T follicular helper cell (primary cell): ENCODE measurements at places on chromosomes 5 and 9.

DNA sequence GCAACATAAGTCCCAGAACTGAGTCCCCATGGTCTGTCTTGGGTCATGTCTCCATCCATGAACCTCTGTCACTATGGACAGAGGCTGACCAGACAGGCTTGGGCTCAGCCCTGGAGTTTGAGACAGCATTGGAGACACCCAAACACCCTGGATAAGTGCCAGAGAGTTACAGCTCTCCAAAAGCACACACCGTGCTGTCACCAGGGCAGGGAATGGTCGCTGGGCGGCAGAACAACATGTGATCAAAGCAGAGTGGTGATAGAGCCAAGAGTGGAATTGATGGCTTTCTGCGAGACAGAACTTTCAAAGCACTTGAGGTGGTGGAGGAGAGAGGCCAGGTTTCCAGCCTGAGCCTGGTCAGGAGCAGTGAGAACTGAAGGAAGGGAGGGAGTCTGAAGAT lies 50.1 kb downstream of the DRD1 start:
- DNase-seq = no peak

- no peak for DNase-seq
These were observed 593.8 kb downstream of the ISL1 start for GRCh38 chr5:51977014-51977413.

GRCh38 chr9:121023064-121023463 lies 27.0 kb downstream of the C5 start:
- DNase-seq = no peak

GRCh38 chr9:14941501-14942405 lies 31.5 kb upstream of the FREM1 start:
- no peak for DNase-seq

- no peak for DNase-seq
These were observed 201.3 kb downstream of the ARHGAP26 start for GRCh38 chr5:142971303-142972013.

DNA sequence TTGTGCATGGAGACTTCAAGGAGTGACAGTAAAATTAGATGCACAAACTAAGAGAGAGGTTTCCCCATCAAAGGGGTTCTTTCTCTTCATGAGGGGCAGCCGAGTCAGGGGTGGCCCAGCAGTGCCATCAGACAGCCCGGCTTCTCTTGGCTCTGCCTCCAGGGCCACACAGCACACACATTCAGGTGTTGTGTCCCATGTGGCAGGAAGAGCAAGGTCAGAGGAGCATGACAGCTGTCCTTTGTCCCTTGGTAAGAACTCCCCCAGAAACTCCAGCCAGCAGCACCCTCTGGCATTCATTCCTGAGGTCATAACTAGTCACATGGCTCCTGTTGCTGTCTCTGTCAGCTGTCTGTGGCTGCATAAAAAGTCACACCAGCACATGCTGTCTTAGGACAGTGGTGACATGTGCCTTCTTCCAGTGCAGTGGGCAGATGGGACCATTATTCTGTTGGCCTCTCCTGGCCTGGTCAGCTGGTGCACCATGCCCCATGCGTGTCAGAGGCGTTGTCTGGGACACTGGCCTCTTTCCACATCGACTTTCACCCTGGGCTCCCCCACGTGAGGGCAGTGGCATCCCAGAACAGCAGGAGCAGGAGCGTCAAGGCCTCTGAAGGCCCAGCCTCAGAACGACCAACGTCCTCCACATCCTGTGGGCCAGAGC lies 78.4 kb upstream of the OTULINL start:
- DNase-seq = no peak

DNA sequence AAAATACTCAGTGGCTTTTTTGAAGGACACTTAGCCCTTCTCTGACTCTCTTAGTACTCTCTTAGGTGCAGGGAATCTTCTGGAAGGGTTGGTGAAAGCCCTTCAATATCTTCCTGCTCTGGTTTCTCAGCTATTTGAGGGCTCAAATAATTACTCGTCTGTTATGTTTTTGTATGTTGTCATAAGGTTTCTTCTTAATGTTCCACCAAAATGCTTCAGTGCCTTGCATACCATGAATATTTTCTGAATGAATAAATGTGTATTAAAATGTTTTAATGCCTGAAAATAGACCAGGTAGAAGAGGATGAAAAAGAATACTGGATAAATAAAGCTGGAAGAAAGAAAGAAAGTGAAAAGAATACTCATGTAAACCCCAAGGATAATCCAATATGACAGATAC lies 124.3 kb downstream of the STK32A start:
- no peak for DNase-seq

GRCh38 chr9:8531826-8532415 lies 732.3 kb upstream of the DMAC1 start:
- no peak for DNase-seq

- no peak for DNase-seq
These were observed 151.0 kb downstream of the GCNT1 start for GRCh38 chr9:76610011-76610352.

GRCh38 chr5:148372166-148372725 lies 11.5 kb upstream of the FBXO38 start:
- no peak for DNase-seq

DNA sequence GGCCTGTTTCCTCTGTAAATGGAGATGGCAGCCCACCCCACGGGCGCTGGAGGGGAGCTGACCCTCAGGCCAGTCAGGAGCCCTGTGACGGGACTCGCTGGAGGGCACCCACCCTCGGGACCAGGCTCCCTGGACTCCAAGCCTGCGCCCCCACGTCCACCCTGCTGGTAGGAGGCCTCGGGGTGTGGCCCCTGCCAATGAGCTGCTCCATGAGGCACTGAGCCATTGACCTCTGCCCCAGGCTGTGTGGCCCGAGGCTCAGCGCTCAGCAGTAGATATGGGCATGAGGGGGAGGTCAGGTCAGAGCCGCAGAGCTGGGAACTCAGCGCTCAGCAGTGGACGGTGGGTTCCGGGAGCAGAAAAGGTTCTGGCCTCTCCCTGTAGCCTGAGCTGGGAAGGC lies 52.3 kb upstream of the EGFL7 start:
- no peak for DNase-seq

DNA sequence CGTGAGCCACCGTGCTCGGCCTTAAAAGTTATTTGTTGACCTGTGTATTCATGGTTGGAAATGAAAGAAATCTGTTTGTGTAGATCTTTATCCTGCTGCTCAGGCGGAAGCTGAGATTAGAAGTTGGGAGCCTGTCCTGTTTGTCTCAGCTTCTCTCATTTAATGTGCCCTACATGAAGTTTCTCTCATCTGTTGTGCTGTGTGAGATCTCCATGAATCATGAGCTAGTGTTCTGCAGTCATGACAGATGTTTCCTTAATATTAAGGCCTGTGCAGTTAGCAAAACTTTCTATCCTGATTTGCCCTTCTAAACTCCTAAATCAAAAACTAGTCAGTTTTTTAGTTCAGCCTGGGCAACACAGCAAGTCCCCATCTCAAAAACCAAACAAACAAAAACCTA lies 59.5 kb downstream of the FAM78A start:
- DNase-seq = no peak

DNA sequence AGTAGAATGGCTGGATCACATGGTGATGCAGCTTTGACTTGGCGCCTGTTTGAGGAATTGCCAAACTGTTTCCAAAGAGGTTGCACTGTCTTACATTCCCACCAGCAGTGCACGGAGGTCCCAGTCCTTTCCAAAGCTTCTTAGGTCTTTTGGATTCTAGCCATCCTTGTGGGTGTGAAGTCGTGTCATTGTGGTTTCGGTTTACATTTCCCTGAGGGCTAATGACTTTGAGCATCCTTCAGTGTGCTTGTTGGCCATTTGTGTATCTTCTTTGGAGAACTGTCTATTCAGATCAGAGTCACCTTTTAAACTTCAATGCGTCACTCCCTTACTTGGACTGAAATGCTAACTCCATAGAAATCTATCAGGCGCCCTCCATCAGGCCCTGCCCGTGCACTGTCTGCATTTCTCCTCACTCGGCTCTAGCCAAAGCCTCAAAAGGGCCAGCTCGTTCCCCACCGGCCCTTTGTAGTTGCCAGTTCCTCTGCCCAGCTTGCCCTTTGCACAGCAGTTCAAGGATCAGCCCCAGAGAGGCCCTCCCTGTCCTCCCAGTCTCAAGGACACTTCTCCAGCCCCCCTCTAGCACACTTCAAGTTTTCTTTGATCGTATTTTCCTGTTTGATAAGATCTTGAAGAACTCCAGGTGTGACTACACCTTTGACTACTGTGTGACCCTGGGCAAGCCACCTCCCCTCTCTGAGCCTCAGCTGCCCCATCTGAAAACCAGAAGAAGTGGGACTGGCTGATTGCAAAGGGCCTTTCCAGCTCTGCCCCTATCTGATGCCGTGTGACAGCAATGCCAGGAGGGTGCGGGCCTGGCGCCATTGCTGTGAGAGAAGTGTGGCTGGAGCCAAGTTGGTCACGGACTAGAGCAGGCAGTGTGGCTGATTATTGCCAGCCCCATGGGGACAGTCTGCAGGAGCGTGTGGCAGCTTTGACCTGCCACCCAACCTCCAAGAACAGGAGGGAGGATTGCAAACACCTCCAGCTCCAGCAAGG lies 5.6 kb downstream of the HRH2 start:
- DNase-seq = no peak

- DNase-seq = no peak
These were observed 11.4 kb downstream of the MRPL36 start for GRCh38 chr5:1788200-1788599.

DNA sequence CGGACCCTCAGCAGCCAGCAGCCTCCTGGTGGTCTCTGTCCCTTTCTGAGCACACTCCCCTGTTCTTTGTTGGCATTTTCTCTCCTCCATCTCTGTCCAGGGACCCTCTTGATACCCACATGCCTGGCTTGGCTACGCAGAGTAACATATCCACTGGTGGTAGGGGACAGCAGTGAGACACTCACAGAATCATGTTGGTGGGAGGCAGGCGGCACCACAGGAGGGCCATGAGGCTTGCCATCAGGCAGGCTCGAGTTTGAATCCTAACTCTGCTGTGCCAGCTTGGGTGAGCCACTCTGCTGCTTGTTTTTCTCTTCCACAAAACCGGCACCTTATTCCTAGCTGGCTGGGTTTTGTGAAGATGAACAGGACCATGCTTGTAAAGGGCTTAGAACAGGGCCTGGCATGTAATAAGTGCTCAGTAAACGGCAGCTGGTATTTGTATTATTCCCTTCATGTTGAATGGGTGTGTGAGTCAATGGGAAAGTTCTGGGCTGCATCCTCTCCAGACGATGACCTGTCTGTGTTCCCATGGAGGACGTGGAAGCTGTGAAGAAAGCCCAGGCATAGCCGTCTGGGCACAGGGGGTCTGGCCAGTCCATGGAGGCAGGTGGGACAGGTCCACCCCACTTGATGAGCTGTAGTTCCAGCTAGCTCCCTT lies 2.3 kb downstream of the COL27A1 start:
- DNase-seq = no peak
